ENCODE measurements at places on chromosomes 3 and 15. TPM values are rescaled to one million over a fixed set of nuclear protein-coding genes. Genes with fewer than 3 reads are reported as not detected.
A peak's percentile ranks its signal among the peaks of the same experiment; 100 is the strongest.

EPHB1 gene
- 0.44 TPM for total RNA-seq

TPRG1 gene
- 22.5 TPM for total RNA-seq

KLHL6 gene
- total RNA-seq = 0.66 TPM

PLSCR5 gene
- total RNA-seq = not detected

GOLGA6B gene
- not detected for total RNA-seq

NAA80 gene
- 16.2 TPM for total RNA-seq

PDE8A gene
- total RNA-seq = 28.6 TPM

DUOX2 gene
- total RNA-seq = 50.7 TPM

CPA3 gene
- total RNA-seq = 11.4 TPM

SERPINI1 gene
- 4.4 TPM for total RNA-seq

KNG1 gene
- total RNA-seq = not detected

GPR87 gene
- total RNA-seq = 46.0 TPM

MYZAP gene
- total RNA-seq = 36.0 TPM

PLCH1 gene
- 0.29 TPM for total RNA-seq

GUCA1C gene
- total RNA-seq = not detected

DNA sequence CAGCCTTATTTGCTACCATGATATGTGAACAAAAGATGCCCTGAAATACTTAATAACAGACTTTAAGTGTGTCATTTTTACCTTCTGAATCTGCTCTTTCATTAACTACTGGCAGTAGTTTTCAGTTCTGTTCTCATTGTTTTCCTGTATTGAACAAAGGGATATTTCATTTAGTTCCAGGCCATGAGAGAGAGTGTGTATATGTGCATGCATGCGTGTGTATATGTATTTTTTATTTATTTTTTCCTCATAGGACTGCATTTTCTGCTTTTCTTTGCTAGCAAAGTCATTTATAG, 46.8 kb upstream of the CRTC3 start:
- H3K4me1 ChIP-seq = no peaks in the 10 kb centered on the region
- peaks cover 33% of the 10 kb centered on the region for H3K36me3 ChIP-seq
- DNase-seq = no peak
- H3K27me3 ChIP-seq = no peaks in the 10 kb centered on the region

DNA sequence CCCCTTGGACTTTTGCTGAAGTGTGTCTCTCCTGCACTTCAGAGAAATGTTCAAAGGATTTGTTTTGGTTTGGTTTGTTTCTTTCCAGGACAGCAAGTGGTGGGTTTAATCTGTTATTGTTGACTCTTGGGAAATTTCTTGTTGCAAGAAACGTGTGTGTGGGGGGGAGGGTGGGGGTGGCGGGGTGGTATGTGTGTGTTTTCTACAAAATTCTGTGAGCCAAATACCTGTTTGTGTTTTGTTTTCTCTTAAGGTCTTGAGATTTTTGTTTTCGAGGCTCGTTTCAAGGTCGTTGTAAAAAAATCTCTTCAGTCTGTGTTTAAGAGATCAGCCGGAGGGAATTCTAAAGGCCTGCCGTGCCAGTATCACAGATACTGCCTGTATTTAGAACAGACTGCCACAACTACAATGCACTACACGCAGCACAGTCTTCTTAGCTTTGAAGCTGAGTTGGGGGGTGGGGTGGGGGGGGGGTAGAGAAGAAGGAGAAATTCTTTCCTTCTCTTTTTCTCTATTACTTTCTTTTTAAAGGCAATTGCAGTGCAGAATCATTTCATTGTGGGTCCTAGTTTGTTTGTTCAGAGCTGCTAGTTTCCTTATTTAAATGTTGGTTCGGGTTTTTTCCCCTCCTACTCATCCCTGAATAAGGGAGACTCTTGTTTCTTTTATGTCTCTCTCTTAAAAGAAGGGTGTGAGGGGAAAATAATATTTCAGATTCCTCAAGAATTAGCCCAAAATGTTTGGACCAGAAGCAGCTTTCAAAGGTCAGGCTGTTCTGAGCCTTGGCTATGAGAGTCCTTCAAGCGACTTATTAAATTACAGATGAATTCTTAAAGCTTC, 1.4 kb upstream of the BCL6 start:
- no peaks in the 10 kb centered on the region for H3K27me3 ChIP-seq
- H3K36me3 ChIP-seq = no peaks in the 10 kb centered on the region
- peaks cover 76% of the 10 kb centered on the region for H3K4me1 ChIP-seq
- peak overlapping the region; percentile 71 for H3K4me3 ChIP-seq
- DNase-seq = no peak

- H3K27ac ChIP-seq = no peak overlapping the region
- no peaks in the 10 kb centered on the region for H3K36me3 ChIP-seq
- no peaks in the 10 kb centered on the region for H3K27me3 ChIP-seq
These were observed 194.2 kb downstream of the UACA start for GRCh38 chr15:70569091-70569713.

- H3K27ac ChIP-seq = no peak overlapping the region
- DNase-seq = no peak
- H3K4me3 ChIP-seq = no peak overlapping the region
- no peaks in the 10 kb centered on the region for H3K4me1 ChIP-seq
These were observed 11.2 kb upstream of the SCAPER start for GRCh38 chr15:76916369-76916768.

GRCh38 chr15:87578776-87579175, 677.8 kb downstream of the NTRK3 start:
- no peaks in the 10 kb centered on the region for H3K36me3 ChIP-seq
- no peak for DNase-seq
- no peak overlapping the region for H3K27ac ChIP-seq
- no peaks in the 10 kb centered on the region for H3K27me3 ChIP-seq

- H3K27ac ChIP-seq = no peak overlapping the region
- no peaks in the 10 kb centered on the region for H3K36me3 ChIP-seq
- no peak overlapping the region for H3K4me3 ChIP-seq
- H3K4me1 ChIP-seq = no peaks in the 10 kb centered on the region
- H3K27me3 ChIP-seq = no peaks in the 10 kb centered on the region
These were observed 456.1 kb upstream of the IL12A start for GRCh38 chr3:159532577-159532976.

DNA sequence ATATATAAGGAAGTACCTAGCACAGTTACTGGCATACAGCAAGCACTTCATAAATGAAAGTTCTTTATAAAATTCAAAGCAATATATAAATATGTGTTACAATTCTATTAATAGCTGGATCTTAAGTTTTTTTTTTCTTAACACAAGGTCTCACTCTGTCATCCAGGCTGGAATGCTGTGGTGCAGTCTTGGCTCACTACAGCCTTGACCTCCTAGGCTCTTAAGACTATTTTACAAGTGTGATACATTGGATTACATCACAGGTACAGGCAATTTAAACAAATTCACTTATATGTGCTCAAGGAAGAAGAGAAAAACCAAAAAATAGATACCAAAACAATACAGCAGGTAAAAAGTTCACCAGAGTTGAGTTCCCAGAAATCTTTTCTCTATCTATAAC, 60.6 kb downstream of the ZNF280D start:
- H3K36me3 ChIP-seq = no peaks in the 10 kb centered on the region
- no peaks in the 10 kb centered on the region for H3K4me1 ChIP-seq
- no peak overlapping the region for H3K27ac ChIP-seq
- DNase-seq = no peak
- no peak overlapping the region for H3K4me3 ChIP-seq

- DNase-seq = no peak
- no peak overlapping the region for H3K4me3 ChIP-seq
- H3K4me1 ChIP-seq = no peaks in the 10 kb centered on the region
- H3K36me3 ChIP-seq = no peaks in the 10 kb centered on the region
These were observed 12.3 kb downstream of the ZNF860 start for GRCh38 chr3:31993843-31994242.

GRCh38 chr3:151372063-151372820, 12.3 kb downstream of the P2RY12 start:
- no peak for DNase-seq
- H3K27ac ChIP-seq = no peak overlapping the region
- no peaks in the 10 kb centered on the region for H3K4me1 ChIP-seq
- no peak overlapping the region for H3K4me3 ChIP-seq
- no peaks in the 10 kb centered on the region for H3K27me3 ChIP-seq
- no peaks in the 10 kb centered on the region for H3K36me3 ChIP-seq

- no peaks in the 10 kb centered on the region for H3K27me3 ChIP-seq
- no peak for DNase-seq
- no peak overlapping the region for H3K27ac ChIP-seq
- H3K4me3 ChIP-seq = no peak overlapping the region
- H3K4me1 ChIP-seq = no peaks in the 10 kb centered on the region
These were observed 75.1 kb downstream of the DOCK3 start for GRCh38 chr3:50749822-50750221.

- H3K36me3 ChIP-seq = no peaks in the 10 kb centered on the region
- H3K27ac ChIP-seq = peak overlapping the region; percentile 44
- H3K4me1 ChIP-seq = peaks cover 10% of the 10 kb centered on the region
These were observed 157.3 kb upstream of the SMAD3 start for GRCh38 chr15:66907826-66908743.

DNA sequence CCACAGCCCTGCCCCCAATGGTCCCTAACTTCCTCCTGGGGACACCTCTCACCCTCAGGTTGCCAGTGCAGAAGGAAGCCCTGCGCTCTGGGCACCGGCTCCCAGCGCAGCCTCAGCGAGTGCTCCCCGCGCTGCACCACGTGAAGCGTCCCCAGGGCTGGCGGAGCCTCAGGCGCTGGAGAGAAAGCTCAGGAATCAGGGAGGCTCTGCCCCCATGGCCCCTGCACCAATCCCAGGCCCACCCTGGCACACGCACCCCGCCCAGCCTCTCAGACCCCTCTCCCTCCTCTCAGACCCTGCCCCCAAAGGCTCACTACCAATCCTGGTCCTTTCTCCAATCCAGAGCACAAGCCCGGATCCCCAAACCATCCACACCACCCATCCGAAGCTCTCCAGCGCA, 6.9 kb downstream of the COL7A1 start:
- no peak overlapping the region for H3K27ac ChIP-seq
- H3K36me3 ChIP-seq = peaks cover 11% of the 10 kb centered on the region
- H3K27me3 ChIP-seq = no peaks in the 10 kb centered on the region
- peaks cover 21% of the 10 kb centered on the region for H3K4me1 ChIP-seq
- no peak overlapping the region for H3K4me3 ChIP-seq

GRCh38 chr3:105647047-105647446, 221.8 kb downstream of the CBLB start:
- H3K4me3 ChIP-seq = no peak overlapping the region
- H3K27me3 ChIP-seq = no peaks in the 10 kb centered on the region
- H3K36me3 ChIP-seq = no peaks in the 10 kb centered on the region
- DNase-seq = no peak
- H3K4me1 ChIP-seq = no peaks in the 10 kb centered on the region

DNA sequence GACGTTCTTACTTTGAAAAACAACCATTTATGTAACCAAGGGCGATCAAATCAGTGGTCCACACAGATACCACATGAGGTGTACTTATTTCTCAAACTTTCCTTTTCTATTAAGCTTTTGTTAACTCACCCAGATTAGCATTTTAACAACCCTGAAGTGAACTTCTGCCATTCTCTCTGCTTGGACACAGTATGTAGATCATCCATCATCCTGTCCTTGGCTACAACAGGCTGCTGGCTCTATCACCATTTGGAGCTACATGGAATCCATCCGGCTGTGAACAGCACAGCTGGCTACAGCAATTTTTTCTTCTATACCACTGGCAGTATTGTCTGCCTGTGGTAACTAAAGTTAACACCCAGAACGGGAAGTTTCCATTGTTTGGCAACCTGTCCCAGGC, 4.4 kb downstream of the SEMA6D start:
- H3K4me1 ChIP-seq = peaks cover 7% of the 10 kb centered on the region
- H3K27me3 ChIP-seq = no peaks in the 10 kb centered on the region
- H3K36me3 ChIP-seq = no peaks in the 10 kb centered on the region
- H3K4me3 ChIP-seq = no peak overlapping the region
- DNase-seq = no peak
- no peak overlapping the region for H3K27ac ChIP-seq

GRCh38 chr15:83039206-83039605, 27.8 kb upstream of the C15orf40 start:
- no peaks in the 10 kb centered on the region for H3K36me3 ChIP-seq
- no peaks in the 10 kb centered on the region for H3K27me3 ChIP-seq
- H3K4me3 ChIP-seq = no peak overlapping the region
- no peak overlapping the region for H3K27ac ChIP-seq

GRCh38 chr15:92056875-92057274, 203.4 kb downstream of the SLCO3A1 start:
- no peak overlapping the region for H3K4me3 ChIP-seq
- H3K36me3 ChIP-seq = no peaks in the 10 kb centered on the region
- peaks cover 35% of the 10 kb centered on the region for H3K4me1 ChIP-seq
- no peak overlapping the region for H3K27ac ChIP-seq
